ENCODE measurements at places on chromosomes 13 and 19. TPM values are rescaled to one million over a fixed set of nuclear protein-coding genes. Genes with fewer than 3 reads are reported as not detected.

The PBX4 gene
- 11.1 TPM for total RNA-seq

The KLK12 gene
- not detected for total RNA-seq

The LILRB4 gene
- 3.6 TPM for total RNA-seq

DNA sequence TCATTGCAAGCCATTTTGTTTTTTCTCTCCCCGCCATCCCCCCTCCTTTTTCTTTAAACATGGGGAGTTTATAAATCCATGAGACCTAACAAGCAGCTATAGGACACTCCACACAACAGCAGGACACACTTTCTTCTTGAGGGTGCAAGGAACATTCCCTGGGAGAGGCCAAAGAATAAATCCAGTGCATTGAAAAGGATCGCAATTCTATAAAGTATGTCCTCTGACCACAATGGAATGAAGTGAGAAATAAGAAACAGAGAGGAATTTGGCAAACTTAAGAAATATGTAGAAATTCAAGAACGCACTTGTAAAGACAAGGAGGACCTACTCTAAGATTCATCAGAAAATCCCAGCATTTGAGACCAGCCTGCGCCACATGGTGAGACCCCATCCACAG is 11.9 kb downstream of the KLF2 start:
- no peak for DNase-seq

GRCh38 chr19:41612483-41612882 is 14.4 kb downstream of the CEACAM4 start:
- DNase-seq = no peak

DNA sequence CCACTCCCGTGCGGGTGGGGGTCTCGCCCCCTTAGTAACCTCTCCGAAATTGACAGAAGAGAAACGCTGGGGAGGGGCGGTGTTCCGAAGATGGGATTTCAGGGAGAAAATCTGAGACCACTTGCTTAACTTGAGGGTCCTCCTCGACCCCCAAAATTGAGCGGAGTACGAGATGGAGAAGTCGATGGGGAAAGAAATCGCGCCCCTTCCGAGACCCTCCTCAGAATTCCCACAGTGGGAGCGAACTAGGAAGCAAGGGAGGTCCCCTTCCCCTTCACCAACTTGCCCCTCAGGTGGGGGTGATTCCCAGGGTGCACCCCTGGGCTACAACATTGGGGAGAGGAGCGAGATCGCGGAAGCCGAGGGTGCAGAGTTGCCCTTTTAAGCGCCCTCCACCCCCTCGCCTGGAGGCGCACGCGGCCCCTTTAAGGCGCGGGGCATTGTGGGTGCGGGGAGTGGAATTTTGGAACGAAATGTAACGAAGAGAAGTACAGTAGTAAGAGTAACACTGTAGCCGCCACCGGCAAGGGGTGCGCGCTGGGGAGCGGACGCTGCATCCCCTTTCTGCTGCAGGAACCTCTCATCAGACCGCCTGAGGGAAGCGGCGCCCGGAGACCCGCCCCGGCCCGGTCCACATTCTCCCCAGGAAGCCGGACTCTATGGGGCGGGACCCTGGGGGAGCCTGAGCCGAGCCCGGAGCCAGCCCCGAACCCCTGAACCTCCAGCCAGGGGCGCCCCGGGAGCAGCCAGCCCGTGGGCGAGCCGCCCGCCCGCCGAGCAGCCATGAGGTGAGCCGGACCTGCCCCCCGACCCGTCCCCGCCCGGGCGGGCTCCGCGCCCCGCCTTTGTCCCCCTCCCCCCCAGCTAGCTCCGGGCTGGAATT is at the start of gene VASP:
TSS of gene VASP (plus strand) at position 491 of the 883 bp plus-strand sequence. CDS start at position 784, 293 bp downstream.
- peak; percentile 94 for DNase-seq

GRCh38 chr13:52414051-52414450 is 8.1 kb upstream of the THSD1 start:
- no peak for DNase-seq
